Articular chondrocyte of knee joint (primary cell): ENCODE measurements at places on chromosomes 6 and 20. TPM values are rescaled to one million over a fixed set of nuclear protein-coding genes. Genes with fewer than 3 reads are reported as not detected.

Gene COL21A1
- total RNA-seq: 1.0 and 3.9 TPM in 2 replicates

Gene RIPOR2
- total RNA-seq: 4.3 and 4.6 TPM in 2 replicates

Gene MYLK2
- total RNA-seq: 0.11 and 0.13 TPM in 2 replicates

Gene CTAGE9
- not detected in 2 replicates for total RNA-seq

Gene SLC17A2
- not detected in 2 replicates for total RNA-seq

Gene IDH3B
- total RNA-seq: 66.7 and 72.4 TPM in 2 replicates

Gene DUSP15
- total RNA-seq: 1.5 and 1.6 TPM in 2 replicates
